Suppressor macrophage (primary cell): ENCODE measurements at places on chromosomes 1 and 21.

DNA sequence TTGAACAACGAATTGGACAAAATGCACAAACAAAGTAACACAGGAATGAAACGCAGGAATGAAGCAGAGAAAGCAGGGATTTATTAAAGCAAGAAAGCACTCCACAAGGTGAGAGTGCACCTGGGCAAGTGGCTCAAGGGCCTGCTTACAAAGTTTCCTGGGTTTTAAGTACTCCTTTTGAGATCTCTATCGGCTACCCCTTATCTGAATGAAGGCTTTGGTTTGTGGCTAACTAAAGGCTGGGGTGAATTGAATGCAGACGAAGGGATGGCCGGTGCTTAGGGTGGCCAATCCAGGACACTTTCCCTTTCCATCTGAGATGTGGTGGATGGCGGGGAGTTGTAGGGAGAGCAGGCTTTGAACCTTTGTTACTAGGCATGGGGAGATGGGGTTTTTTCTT lies 151.4 kb upstream of the KIAA0040 start:
- DNase-seq = no peak

DNA sequence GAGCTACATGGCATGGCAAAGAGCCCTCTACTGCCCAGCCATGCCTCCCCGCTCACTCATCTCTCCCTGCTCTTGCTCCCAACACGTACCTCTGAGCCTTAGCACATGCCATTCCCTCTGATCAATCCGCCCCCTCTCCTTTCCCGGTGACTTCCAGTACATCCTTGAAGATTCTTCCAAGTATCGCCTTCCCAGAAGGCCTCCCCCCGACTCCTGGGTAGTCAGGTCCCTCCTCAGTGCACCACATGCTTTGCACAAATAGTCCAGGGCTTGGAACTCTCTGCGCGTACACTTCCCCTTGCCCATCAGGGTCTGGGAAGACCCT lies 77.0 kb upstream of the IFFO2 start:
- no peak for DNase-seq

- peak; percentile 3 for DNase-seq
These were observed 488.0 kb upstream of the PLXNA2 start for GRCh38 chr1:208731981-208732821.

GRCh38 chr21:32717851-32718316 lies 9.9 kb downstream of the SYNJ1 start:
- DNase-seq = peak; percentile 59

DNA sequence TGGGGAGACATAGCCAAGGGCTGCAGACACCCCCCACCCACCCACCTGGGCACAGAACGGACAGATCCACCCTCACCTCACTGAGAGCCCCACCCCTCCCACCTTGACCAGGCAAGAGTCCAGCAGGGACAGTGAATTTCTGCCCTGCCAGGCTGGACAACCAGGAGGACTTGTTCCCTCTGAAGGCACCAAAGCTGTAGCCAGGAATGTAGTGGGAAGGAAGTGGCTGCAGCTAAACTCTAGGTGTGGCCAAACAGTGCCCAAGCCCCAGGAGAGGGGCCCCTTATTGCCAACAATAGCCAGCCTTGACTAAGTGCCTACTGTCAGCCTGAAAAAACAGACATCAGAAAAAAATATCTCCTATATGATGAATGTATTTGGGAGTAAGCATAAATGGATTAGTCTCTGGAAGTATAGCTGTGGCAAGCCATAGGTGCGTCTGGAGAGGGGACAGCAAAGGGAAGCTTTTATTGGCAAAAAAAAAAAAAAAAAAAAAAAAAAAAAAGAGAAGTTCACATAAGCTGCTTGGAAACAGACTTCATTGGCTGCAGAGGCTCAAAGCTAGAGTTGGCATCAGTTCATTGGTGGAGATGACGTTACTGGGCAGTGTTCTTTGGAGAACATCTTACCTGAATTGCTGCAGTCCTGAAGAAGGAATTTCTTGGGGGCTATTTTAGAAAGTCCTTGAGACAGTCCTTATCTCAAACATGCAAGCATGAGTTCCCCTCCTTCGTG lies 64.1 kb upstream of the TMEM51 start:
- DNase-seq = peak; percentile 61

DNA sequence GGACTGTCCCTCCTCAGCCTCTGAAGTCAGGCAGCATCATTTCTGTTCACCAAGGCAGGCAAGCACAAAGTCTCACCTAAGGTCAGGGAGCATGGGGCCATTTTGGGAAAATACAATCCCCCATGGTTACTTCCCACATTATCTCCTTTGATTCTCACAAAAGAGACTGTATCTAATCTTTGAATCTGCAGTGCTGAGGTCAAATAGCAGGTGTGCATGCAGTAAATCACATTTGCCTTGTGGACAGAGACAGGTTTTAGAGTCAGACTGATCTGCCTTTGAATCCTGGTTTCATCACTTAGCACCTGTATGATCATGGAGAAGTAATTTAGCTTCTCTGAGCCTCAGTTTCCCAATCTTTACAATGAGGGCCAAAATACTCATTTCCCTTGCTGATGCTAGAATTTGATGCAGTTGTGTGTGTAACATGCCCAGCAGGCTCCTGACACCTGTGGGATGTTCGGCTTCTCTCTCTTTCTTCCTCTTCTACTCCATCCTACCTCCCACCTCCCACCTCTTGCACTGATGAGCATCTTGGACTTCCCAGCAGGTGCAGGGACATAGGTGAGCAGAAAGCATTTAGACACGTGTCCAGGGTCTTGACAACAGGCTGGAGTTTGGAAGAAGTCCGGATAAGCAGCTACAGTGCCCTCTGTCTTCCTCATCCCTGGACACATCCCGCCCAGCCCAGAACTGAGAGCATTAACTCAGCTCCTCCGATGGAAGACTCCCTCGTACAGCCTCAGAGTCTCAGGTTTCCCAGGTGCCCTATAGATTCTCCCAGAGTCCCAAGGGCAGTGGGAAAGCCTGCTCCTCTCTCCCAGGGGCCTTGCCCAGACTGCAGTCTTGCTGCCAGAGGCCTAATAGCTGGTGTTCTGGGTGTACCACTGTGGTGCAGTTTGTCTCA lies 18.9 kb downstream of the NENF start:
- no peak for DNase-seq

DNA sequence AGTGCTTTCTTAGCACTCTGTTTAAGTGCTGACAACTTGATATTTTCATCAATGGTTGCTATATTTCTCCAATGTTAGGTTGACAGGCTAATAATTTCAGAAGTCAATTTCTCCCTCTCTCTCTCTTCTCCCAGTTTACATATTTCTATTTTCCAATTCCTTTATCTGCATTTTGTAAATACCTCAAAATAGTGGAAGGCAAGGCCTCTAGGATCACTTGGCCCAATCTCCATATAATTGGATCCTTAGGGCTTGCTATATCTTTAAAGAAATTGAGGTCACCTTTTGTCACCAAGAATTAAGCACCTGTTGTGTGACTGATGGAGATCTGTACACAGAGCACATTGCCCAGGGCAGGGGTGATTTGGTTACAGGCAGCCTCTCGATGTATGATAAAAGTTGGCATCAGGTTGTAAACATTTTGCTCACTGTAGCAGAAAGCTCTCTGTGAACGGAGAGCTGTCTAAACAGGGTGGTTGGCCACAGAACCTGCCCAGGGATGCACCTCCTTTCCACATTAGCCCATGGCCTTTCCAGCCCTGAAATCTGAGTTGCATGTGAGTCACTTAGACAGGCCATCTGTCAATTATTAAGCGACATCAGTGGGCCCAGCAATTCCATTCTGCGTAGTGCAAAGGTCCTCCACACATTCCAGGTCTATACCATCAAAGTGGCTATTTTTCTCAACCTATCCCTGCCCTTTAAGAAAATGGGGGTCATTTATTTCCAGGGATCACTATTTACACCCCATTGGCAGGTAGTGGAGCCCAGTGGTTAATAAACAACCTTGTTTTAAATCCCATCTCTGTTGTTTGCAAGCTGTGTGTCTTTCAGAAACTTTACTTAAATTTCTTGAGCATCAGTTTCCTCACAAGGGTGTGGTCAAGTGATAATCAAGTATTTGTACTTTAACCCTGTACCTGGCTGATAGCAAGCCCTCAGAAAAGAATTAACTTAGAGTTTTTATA lies 29.1 kb upstream of the IRF2BP2 start:
- DNase-seq = no peak

DNA sequence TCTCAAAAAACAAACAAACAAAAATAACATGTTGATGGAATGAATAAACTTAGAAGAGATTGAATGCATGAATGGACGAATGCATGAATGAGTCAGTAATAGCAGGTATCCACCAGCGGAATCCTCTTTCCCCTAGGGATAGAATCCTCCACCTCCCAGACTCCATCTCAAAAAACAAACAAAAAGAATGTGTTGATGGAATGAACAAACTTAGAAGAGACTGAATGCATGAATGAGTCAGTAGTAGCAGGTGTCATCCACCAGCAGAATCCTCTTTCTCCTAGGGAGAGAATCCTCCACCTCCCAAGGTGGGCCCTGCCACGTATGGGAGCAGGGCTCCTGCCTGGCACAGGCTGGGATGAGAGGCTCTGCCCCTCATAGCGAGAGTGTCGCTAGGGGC lies 26.8 kb upstream of the RNF19B start:
- no peak for DNase-seq

DNA sequence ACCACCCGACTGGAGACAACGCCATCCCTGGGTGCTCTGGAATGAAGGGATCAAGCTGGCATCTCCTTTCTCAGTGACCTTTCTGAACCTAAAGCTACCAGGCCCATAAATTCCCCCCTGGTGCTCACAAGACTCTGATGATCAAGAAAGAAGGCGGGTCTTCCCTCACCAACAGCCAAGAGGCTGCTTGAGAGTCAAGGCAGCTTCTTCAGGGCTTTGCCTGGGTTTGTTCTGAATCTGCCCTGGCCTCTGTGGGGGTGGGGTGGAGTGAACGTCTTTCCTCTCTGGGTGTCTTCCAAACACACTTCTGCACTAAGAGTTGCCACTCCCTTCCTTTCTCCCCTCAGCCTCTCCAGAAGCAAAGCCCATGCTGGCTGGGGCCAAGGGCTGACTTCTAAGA lies 36.1 kb downstream of the CD247 start:
- DNase-seq = no peak

GRCh38 chr1:159212596-159212995 lies 7.9 kb downstream of the ACKR1 start:
- DNase-seq = no peak

- DNase-seq = no peak
These were observed 174.4 kb downstream of the PGBD5 start for GRCh38 chr1:230251644-230252191.
